ENCODE measurements at places on chromosomes 7 and 10. TPM values are rescaled to one million over a fixed set of nuclear protein-coding genes. Genes with fewer than 3 reads are reported as not detected.

GRCh38 chr10:113128450-113129070 is 178.5 kb downstream of the TCF7L2 start:
- DNase-seq: no peak

The PLEKHS1 gene
- not detected for total RNA-seq

GRCh38 chr7:22601003-22601402 is 101.0 kb upstream of the STEAP1B start:
- no peak for DNase-seq

DNA sequence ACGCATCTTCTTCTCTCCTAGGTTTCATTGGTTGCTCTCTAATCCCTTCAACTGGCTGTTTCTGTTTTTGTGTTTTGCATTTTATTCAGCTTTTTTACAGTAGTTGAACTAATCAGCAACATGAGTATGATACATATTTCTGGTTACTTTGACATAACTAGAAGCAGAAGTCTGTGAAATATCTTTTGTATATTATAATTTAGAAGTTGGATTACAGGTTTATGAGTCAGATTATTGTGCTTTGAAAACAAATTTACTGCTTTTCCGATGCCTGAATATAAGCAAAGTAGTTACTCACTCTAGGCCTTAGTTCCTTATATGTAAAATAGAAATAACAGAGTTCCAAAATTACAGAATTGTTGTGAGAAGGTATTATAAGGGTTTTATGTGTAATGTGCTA is 96.2 kb upstream of the MEOX2 start:
- DNase-seq: no peak

GRCh38 chr10:34638406-34639054 is 176.6 kb downstream of the PARD3 start:
- peak; percentile 87 for DNase-seq
